HTR-8/SVneo (cell line): ENCODE measurements at places on chromosomes 6 and 20.

GRCh38 chr20:63697868-63698545 lies 1.6 kb downstream of the TNFRSF6B start:
- no peak for DNase-seq

DNA sequence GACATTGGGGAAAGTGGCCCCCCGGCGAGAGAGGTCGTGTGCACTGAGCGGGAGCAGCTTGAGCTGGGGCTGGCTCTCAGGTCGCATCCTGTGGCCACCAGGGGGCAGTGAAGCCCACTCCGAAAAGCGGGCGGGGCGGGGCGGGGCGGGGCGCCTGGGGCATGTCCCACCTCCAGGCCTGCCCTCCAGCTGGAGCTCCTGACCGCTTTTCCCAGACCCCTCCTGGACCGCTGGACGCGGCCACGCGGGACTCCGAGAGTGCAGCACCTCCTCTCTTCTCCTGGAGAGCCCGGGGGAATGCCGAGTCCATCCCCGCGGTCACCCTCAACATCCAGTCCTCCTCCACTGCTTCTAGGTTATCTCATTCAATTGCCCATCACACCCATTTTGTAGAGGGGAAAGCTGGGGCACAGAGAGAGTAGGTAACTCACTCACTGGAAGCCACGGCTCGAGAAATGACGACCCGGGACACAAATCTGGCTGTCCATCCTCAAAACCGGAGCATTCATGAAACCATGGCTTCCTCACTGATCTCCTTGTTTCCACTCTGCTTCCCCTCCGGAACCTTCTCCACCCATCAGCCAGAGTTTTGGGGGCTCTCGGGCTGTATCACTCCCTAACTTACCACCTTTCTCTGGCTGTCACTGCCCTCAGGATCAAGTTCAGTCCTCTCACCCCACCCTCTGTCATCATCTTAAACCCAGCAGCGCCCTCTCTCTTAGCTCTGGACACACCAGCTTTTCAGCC lies 24.1 kb downstream of the COX4I2 start:
- peak; percentile 91 for DNase-seq

- no peak for DNase-seq
These were observed 135.4 kb upstream of the ECI2 start for GRCh38 chr6:4270776-4271175.

GRCh38 chr6:8442150-8442549 lies 6.8 kb upstream of the SLC35B3 start:
- DNase-seq = no peak

GRCh38 chr20:1313236-1313964 lies 15.5 kb downstream of the SDCBP2 start:
- DNase-seq = peak; percentile 73

DNA sequence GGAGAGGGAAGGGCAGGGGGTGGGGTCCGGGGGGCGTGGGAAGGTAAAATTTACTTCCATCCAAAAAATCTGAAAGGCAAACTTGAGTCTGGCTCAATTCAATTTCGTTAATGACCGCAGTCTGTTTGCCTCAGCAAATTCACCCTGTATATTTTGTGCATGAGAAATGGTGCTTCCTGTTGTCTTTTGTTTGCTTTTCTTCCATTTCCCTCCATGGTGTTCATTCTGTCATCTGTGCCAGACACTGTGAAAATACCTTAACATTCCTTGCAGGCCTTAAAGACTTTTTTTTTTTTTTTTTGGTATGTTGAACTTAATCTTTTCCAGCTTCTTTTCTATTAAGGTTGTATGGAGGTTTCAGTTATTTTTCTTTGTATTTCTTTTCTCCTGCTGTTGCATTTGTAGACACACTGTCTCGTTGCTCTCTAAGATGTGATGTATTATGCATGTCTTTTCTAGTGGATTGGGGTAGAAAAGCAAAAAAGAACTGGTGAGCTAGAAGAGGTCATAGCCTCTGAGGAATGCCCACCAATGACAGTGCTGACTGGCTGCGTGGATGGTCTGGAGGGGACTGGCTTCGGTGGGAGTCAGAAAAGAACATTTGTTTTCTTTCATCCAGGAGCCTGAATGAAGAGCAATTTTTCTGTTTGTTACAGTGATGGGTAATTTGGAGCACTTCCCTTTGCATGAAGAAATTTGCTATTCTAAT lies 585.0 kb upstream of the MAP3K7 start:
- no peak for DNase-seq

DNA sequence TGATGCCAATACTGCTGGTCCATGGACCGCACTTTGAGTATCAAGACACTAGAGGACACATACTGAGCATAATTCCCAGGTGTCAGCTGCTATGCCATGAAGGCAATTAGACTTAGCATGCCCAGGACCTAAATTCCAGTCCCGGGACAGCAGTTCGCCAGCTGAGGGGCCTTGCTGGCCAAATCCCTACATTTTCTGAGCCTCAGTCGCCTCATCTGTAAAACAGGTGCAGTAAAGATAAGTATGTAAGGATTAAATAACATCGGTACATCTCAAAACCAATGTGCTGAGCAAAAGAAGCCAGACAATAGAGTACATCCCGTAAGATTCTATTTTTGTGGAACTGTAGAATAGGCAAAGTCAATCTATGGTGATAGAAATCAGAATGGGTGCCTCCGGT lies 1.0 kb downstream of the BFSP1 start:
- no peak for DNase-seq

DNA sequence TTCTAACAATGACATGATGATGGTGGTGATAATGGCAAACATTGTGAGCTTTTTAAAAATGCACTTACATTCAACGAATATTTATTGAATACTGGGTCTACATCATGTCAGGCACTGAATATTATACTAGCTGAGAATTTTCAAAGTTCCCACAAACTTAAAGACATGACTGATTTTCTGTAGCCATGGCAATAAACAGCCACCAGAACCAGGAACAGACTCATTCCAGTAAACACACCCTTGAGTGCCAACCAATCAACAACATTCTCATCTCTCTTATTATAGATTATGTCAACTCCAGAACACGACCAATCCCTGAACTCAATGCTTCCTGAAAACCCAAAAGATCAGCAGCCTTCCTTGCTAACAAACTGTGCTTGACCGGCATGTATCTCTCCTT lies 212.4 kb upstream of the RUNX2 start:
- DNase-seq = no peak

DNA sequence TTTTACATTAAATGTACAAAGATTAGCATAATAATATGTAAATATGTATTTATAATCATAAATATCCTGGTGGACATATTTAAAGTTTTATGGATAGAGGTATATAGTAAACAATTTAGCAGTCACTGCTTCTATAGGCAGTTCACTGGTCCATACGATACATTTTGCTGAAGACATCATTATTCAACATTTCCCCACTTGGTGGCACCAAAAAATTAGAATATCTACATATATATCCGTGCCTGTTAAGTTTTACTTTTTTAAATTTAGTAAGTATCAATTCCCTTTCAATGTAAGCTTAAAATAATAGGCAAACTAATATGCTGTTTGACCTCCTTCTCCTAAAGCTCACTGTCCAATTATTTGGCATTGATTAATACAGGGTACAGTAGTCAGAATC lies 64.2 kb downstream of the LMBRD1 start:
- no peak for DNase-seq

DNA sequence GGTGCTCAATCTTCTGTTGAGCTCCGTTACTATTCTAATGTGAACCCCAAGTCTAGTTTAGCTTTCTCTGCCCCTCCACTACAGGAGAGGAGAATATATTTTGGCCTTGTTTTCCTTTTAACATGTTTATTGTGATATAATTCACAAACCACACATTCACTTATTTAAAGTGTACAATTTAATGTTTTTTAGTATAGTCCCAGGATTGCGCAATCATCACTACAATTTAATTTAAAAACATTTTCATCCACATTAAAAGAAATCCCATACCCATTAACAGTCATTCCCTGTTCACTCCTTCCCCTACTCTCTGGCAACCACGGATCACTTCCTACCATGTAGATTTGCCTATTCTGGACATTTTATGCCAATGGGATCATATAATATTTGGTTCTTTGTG lies 64.5 kb upstream of the BMP6 start:
- no peak for DNase-seq

DNA sequence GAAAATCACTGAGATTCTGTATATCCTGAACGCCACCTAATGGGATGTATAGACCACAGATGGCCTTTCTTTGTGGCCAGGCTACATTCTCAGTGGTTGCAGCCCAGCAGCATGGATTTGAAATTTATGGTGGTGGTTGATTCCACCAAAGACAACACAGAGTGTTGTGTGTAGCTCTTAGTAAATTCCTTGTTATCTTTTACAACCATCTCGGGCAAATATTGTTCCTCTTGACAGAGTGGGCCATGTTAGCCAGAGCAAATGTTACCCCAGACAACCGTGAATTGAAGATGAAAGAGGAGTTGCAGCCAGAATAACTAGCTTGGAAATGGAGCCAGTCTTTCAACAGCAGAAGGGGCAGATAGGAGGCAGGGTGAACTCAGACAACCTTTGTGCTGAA lies 39.5 kb downstream of the SLC24A3 start:
- no peak for DNase-seq

DNA sequence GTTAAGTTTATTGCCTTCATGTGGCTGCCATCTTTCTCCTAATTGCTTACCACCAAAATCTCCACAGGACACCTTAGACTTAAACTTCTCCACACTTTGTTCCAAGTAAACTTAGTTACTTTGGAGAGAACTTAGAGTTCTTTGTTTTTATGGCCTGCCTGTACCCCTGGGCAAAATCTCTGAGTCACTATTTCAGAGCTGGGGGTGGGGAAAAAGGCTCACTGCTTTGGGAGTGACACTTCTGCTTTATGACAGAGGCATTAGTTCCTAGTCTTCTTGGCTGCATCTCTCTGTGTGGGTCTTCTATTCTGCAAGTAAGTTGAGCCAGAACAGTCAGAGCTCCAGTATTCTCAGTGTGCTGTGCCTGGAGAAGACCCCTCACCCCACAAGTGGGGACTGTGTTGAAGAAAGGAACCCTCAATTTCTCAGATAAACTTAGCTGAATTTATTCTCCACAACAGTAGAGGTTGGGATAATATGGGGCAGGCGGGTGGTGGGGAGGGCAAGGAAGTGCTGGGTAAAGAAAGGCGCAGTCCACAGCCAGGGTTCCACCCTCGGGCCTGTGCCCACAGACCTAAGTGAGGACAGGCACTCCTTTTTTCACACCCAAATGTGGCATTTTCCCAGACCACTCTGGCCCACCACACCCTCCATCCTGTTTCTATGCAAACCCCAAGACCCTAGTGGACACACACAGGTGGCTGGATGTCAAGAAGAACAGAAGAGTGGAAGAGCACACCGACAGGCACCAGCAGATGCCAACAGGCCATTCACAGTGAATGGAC lies 636.6 kb upstream of the MAN1A1 start:
- no peak for DNase-seq

GRCh38 chr6:9204171-9204570 lies 768.8 kb upstream of the SLC35B3 start:
- peak; percentile 45 for DNase-seq

DNA sequence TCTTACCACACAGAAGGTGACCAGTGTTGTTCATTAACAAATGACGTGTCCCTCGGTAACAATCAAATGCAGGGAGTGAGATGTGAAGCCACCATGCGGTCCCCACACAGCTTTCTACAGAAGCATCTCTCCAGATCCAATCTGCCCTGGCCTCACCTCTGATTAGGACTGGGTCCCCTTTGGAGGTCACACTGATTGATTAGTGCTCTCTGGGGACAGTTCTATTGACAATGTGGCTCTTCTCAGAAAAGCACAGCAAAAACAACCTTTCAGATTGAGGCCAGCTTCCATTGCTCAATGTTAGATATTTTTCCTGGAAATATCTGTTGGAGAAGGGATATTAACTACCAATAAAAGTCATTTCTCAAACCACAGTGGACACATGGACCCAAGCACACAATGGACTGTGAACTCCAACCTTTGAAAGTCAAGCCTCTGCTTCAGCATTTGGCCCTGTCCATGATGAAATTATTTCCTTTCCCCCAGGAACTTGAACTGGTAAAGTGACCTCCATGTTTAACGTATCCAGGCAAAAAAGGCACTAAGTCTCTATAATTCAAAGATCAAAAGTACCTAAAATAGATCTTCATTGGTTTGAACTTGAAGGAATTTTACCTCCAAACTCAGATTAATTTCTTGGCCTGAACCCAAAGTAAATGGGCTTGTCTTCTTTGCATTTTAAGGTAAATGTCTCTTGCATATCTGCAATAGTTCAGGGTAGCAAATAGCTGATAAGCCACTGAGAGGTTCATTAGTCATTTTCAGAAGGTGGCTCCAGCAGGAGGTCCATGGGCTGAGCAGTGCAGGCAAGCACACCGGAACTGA lies 118.5 kb downstream of the FOXA2 start:
- no peak for DNase-seq

- DNase-seq = peak; percentile 73
These were observed 4.5 kb upstream of the TAF8 start for GRCh38 chr6:42045538-42046460.

GRCh38 chr20:33981347-33981746 lies 12.4 kb upstream of the RALY start:
- no peak for DNase-seq

GRCh38 chr6:45253453-45253852 lies 74.7 kb upstream of the RUNX2 start:
- no peak for DNase-seq

GRCh38 chr6:107489636-107490565 lies at the start of gene SOBP:
Gene SOBP, plus strand, starts transcription at chr6:107490117. Its CDS starts 500 bp downstream, at chr6:107490617.
- peak; percentile 17 for DNase-seq

- DNase-seq = peak; percentile 95
These were observed 37.1 kb upstream of the TFAP2A start for GRCh38 chr6:10451828-10452509.

DNA sequence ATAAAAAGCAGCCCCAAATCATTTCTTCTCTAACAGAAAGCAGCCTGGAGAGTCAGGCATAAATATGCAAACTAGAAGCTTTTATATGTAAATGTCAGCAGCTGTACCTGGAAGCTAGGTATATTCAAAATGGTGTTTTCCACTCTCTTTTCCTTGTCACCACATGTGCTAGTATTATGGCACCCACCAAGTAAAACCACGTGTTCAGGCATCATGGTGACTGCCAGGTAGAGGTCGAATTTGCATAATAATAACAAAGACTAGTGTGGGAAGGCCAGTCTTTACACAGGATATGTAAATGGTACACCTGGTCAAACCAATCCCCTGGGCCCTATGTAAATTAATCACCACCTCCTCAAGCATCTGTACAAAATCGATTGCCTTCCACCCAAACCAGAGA lies 124.0 kb downstream of the MMUT start:
- DNase-seq = no peak

DNA sequence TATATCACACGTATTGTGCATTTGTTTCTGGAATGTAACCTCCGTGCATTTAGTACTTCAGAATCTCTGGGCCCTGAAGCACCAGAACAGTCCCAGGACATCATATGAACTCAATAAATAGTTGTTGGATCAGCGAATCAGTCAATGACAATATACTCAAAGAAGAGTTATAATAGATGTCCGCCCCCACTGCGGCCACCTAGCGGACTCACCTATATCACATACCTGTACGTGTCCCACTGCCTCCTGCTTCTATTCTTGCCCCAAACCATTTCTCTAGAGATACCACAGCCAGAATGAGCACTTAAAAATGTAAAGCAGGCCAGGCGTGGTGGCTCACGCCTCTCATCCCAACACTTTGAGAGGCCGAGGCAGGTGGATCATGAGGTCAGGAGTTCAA lies 73.9 kb downstream of the DCDC2 start:
- DNase-seq = no peak

GRCh38 chr6:15472621-15473020 lies 190.2 kb downstream of the DTNBP1 start:
- DNase-seq = no peak
